Activated T-cell treated with anti-CD3 and anti-CD28 coated beads, Interleukin-2, amount 50 U/mL, for 24 hours (primary cell): ENCODE measurements at places on chromosomes 3 and 15.

- no peak overlapping the region for H3K4me3 ChIP-seq
- peaks cover 10% of the 10 kb centered on the region for H3K4me1 ChIP-seq
- H3K27me3 ChIP-seq: peaks cover 25% of the 10 kb centered on the region
Observed at GRCh38 chr15:40243126-40243810, 4.4 kb downstream of the PAK6 start.

DNA sequence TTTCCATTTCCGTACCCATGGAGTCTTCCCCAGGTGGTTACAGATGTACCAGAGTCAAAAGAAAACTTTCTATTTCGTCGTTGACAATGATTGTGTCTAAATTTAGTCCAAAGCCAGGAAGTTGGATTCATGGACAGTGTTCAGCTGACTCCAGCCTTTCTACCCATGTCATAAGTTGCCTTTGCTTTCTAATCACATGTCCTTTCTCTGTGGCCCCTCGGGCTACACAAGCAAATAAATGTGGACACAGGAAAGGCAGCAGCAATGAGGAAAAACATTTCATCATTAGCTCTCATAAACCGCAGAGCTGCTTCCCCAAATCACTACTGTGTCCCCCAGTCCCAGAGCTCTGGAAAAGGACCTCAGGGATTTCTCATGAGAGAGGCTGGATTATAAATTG lies 82.0 kb downstream of the USF3 start:
- no peak for DNase-seq
- no peak overlapping the region for H3K4me3 ChIP-seq
- no peak overlapping the region for H3K27ac ChIP-seq
- H3K4me1 ChIP-seq: no peaks in the 10 kb centered on the region

DNA sequence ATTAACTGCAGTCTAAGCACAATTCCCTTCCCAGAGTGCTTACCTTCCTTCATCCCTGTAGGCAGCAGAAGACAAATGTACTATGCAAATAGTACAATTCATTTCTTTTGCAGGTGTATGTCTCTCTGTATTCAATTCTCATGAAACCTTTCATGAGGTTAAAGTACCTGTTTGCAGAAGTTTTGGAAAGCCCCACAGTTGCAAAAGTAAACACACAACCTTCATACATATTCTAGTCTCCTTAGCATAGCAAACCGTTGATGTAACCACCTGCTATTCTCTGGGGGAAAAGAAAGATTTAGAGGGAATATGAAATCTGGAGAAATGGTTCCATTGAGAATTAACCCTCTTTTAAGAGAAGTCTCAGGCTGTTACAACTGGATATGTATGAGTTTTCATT lies 200.3 kb upstream of the SUCLG2 start:
- H3K36me3 ChIP-seq: no peaks in the 10 kb centered on the region
- H3K27me3 ChIP-seq: no peaks in the 10 kb centered on the region
- no peak overlapping the region for H3K27ac ChIP-seq

DNA sequence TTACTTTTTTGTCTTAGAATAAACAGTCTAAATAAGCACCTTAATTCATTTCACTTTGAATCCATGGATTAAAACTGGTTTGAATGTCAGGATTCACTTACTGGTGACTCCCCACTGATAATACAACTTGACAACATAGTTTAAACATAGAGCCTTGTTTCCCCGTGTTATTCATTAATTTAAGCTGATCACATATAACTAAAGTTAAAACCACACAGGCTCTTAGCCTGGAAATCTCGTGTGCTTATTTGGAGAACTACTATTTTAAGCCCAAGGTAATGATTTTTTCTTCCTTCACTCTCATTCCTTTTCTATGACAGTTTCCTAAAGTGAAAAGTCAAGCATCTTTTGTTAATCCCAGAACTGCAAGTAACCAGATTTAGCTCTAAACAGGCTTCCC lies 64.2 kb downstream of the HACD2 start:
- no peak overlapping the region for H3K27ac ChIP-seq
- H3K4me3 ChIP-seq: no peak overlapping the region
- H3K4me1 ChIP-seq: peaks cover 42% of the 10 kb centered on the region
- no peak for DNase-seq
- peaks cover 51% of the 10 kb centered on the region for H3K36me3 ChIP-seq

- no peaks in the 10 kb centered on the region for H3K36me3 ChIP-seq
- no peak overlapping the region for H3K27ac ChIP-seq
- H3K27me3 ChIP-seq: peaks cover 36% of the 10 kb centered on the region
- DNase-seq: no peak
- H3K4me3 ChIP-seq: no peak overlapping the region
Observed at GRCh38 chr15:60982249-60982910, 246.7 kb downstream of the RORA start.

DNA sequence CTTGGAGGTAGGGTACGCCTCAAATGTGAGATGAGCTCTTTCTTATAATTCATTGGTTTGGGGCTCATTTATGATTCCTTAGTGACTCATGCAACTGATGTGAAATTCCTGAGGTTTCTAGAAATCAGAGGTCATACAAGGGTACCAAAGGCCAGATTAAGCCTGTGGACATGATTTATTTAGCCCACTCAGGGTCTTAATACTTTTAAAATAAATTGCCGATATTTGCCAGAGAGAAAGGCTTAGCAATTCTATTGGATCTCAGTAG lies 289.0 kb downstream of the NEK10 start:
- H3K27me3 ChIP-seq: peaks cover 2% of the 10 kb centered on the region
- no peak overlapping the region for H3K27ac ChIP-seq

DNA sequence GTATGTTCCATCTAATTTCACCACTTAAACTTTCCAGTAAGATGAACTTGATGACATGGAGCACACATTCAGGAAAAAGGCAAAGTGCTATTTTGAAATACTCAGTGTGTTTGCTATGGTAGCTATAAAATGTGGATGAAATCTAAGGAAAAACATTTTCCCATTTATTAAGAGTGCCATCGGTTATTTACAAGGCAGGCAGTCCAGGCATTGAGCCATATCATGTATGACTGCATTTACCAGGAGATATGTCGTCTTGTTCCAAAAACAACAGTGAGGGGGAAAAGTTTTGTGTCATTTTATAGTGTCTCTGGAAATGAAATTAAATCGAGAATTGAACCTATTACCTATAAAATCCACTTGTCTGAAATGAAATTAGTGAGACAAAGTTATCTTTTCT lies 13.7 kb downstream of the ANXA2 start:
- peaks cover 20% of the 10 kb centered on the region for H3K4me1 ChIP-seq
- no peak for DNase-seq
- H3K27ac ChIP-seq: no peak overlapping the region
- no peaks in the 10 kb centered on the region for H3K27me3 ChIP-seq

GRCh38 chr3:22951910-22952309 lies 251.2 kb upstream of the UBE2E2 start:
- no peaks in the 10 kb centered on the region for H3K4me1 ChIP-seq
- no peaks in the 10 kb centered on the region for H3K27me3 ChIP-seq
- H3K27ac ChIP-seq: no peak overlapping the region
- no peak for DNase-seq
- H3K36me3 ChIP-seq: no peaks in the 10 kb centered on the region
- H3K4me3 ChIP-seq: no peak overlapping the region

DNA sequence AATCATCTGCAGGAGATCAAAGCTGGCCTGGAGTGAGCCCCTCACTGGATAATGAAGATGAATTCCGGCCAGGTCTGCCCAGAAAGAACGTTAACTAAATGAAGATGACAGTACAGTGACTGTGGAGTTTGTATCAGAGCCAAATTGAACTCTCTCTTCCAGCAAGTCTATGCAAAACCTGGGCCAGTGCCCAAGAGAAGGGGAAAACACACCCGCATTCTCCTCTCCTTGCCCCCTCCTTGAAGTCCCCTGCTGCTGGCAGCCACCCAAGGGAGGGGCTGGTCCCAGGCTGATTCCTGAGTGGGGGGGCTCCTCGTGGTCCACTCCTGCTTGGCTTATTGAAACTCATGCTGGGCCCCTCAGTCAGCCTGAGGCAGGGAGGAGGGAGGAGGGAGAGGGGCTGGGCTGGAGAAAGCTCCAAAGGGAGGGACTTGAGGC lies 155.7 kb downstream of the RAB11A start:
- H3K4me1 ChIP-seq: no peaks in the 10 kb centered on the region
- H3K27me3 ChIP-seq: peaks cover 15% of the 10 kb centered on the region
- no peak overlapping the region for H3K27ac ChIP-seq
- no peak overlapping the region for H3K4me3 ChIP-seq
- DNase-seq: no peak

- H3K36me3 ChIP-seq: peaks cover 54% of the 10 kb centered on the region
- peak overlapping the region; percentile 90 for H3K4me3 ChIP-seq
- peak overlapping the region; percentile 85 for H3K27ac ChIP-seq
- peaks cover 67% of the 10 kb centered on the region for H3K4me1 ChIP-seq
- DNase-seq: peak; percentile 37
- H3K27me3 ChIP-seq: no peaks in the 10 kb centered on the region
Observed at GRCh38 chr3:45596290-45596791, 1.8 kb downstream of the LIMD1 start.

GRCh38 chr3:123303976-123304560 lies 102.3 kb downstream of the SEC22A start:
- H3K4me1 ChIP-seq: no peaks in the 10 kb centered on the region
- no peak overlapping the region for H3K27ac ChIP-seq
- no peaks in the 10 kb centered on the region for H3K36me3 ChIP-seq
- peaks cover 9% of the 10 kb centered on the region for H3K27me3 ChIP-seq

- DNase-seq: no peak
- H3K36me3 ChIP-seq: peaks cover 5% of the 10 kb centered on the region
- no peak overlapping the region for H3K4me3 ChIP-seq
- H3K27me3 ChIP-seq: no peaks in the 10 kb centered on the region
- no peak overlapping the region for H3K27ac ChIP-seq
- peaks cover 11% of the 10 kb centered on the region for H3K4me1 ChIP-seq
Observed at GRCh38 chr3:43512754-43513404, 108.9 kb downstream of the ANO10 start.

DNA sequence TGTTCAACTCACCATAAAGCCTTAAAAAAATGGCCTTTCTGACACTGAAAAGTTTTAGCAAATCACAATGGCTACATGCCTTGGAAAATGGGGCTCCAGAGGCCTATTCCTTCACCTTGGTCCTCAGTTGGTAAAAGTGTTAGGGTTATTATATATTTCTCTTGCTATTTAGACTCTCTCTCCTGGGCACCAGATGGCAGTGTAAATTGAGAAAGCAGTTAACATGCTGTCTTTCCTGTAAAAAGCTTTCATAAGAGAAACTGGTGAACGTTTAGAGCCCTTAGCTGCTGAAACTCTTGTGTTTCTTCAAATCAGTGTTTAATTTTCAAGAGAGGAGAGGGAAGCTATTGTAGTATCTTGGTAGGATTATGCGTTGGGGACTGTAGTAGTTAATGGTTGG lies 89.9 kb downstream of the LRTM1 start:
- H3K36me3 ChIP-seq: no peaks in the 10 kb centered on the region
- no peak overlapping the region for H3K4me3 ChIP-seq
- no peaks in the 10 kb centered on the region for H3K27me3 ChIP-seq
- H3K27ac ChIP-seq: no peak overlapping the region

DNA sequence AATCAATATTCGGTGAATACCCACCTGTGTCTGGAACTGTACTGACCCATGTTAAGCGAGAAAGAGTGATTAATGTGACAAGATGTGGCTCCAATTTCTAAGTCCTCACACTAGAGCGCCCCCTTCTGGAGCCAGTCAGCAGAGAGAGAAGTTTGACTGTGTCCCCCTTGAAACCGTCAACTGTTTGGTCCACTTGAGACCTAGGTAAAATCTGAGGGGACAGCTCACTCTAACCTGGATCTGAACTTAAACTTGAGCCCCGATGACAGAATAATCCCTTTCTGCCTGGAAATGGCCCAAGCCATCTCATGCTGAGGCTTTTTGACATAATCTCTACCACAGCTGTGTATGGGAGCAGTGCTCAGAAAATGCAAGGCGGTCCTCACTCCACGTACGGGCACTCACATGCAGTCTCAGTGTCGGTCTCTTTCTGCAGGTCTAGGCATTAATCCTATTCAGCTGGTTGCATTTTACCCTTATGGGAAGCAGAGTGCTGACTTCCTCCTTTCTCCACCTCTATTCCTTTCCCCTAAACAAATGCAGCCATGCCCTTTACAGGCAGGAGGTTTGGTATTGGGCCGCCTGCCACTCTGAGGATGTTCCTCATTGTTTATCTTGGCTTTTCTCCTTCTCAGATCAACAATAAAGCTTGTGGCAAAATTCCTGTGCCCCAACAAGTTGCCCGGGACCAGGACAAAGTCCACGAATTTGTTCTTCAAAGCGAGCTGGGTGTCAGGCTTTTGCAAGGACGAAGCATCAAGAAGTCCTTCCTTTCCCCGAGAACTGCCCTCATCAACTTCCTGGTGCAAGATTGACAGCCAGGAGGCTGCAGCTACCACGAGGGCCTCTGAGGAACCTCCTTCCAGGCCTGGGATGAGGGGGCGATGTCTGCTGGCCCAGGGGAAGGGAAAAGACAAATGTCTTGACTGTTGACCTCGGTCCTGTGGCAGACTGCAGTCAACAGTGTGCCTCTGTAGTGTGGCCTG lies 47.5 kb upstream of the LIMD1 start:
- H3K4me1 ChIP-seq: peaks cover 5% of the 10 kb centered on the region
- peak; percentile 46 for DNase-seq
- no peak overlapping the region for H3K27ac ChIP-seq
- H3K4me3 ChIP-seq: no peak overlapping the region
- H3K27me3 ChIP-seq: no peaks in the 10 kb centered on the region

DNA sequence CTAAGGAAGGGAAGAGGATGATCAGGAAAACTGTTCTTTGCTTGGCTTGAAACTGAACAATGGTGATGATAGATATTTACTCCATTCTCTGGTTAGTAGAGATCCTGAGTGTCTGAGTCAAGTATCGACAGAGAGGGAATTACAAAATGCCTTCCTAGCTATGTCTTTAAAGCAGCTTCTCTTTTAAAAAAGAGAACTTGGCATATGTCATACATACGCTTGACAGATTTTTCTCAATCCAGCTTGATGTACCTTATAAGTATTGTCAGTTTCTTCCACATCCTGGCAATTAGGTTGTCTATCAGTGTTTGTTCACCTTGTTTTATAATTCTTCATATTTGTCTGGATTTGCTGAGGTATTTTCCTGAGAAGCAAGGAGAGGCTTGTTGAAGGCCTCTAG lies 5.0 kb upstream of the EPHB1 start:
- no peaks in the 10 kb centered on the region for H3K36me3 ChIP-seq
- no peak for DNase-seq
- H3K4me1 ChIP-seq: peaks cover 5% of the 10 kb centered on the region
- no peak overlapping the region for H3K4me3 ChIP-seq
- H3K27me3 ChIP-seq: peaks cover 53% of the 10 kb centered on the region

DNA sequence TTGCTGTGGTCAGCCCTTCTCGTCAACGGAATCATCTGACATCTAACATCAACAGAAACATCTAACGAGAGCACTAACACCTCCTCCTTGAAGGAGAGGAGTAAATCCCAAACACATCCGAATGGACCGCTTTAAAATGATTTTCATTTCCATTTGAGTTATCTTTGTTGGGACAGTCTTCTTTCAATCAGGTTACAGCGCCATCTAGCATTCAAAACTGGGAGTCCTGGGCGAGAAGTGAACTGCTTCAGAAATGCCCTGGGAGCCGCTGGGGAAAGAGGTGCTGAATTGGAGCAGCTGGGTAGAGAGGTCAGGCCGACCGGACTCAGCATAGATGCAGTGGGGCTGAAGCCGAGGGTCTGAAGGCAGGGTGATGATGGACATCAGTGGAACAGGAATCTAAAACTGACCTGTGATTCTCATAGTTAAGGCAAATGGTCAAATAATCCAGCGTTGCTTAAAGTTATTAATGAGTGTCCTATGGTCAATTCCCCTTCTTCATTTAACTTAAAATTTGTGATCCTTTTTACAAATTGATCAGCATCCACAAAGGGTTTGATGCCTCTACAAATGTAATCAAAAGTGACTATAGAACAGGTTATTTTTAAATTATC lies 170.0 kb upstream of the NDN start:
- no peak overlapping the region for H3K27ac ChIP-seq
- H3K4me1 ChIP-seq: no peaks in the 10 kb centered on the region
- H3K36me3 ChIP-seq: no peaks in the 10 kb centered on the region

GRCh38 chr3:40044487-40044886 lies 235.1 kb downstream of the MYRIP start:
- no peaks in the 10 kb centered on the region for H3K27me3 ChIP-seq
- H3K4me1 ChIP-seq: no peaks in the 10 kb centered on the region
- no peak overlapping the region for H3K4me3 ChIP-seq
- no peak for DNase-seq
- H3K36me3 ChIP-seq: no peaks in the 10 kb centered on the region
